ENCODE measurements at places on chromosomes 1 and 21.

DNA sequence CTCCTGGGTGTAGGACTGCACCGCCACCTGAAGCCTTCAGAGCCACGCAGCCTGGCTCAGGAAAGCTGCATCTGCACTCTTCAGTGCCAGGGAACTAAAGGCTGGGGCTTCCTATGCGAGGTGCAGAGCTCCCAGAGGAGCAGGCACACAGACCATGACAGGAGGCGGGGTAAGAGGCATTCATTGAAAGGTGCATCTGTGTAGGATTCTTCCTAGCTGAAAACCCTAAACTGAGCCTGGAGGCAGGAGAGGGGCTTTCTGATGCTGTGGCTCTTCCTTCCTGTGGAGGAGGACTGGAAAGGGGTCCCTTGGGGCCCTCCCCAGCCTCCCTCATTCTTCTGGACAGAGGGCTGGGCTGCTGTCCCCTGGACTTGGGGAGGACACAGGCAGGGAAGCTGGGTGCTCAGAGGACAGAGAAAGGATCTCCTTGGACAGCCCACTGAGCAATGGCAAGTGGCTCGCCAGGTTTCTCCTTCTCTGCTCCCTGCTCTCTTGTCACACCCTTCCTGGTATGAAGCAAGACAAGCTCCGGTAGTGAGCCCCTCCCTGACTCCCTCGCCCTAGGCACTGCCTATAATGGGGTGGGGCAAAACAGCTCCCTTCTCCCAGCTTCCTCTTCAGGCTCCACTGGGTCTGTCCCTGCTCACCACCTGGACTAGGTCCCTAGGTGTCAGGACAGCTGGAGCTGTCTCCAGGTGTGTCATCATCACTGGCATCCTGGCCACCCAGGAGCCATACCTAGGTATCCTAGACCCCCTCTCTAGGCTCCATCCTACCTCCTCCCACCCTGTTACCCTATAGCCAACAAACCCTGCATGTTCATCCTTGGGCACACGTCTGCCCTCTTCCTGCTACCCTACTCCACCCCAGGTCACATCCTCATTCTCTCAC, 20.0 kb downstream of the S100A6 start:
- no peak for DNase-seq

GRCh38 chr21:42711667-42712066, 58.2 kb downstream of the PDE9A start:
- no peak for DNase-seq

DNA sequence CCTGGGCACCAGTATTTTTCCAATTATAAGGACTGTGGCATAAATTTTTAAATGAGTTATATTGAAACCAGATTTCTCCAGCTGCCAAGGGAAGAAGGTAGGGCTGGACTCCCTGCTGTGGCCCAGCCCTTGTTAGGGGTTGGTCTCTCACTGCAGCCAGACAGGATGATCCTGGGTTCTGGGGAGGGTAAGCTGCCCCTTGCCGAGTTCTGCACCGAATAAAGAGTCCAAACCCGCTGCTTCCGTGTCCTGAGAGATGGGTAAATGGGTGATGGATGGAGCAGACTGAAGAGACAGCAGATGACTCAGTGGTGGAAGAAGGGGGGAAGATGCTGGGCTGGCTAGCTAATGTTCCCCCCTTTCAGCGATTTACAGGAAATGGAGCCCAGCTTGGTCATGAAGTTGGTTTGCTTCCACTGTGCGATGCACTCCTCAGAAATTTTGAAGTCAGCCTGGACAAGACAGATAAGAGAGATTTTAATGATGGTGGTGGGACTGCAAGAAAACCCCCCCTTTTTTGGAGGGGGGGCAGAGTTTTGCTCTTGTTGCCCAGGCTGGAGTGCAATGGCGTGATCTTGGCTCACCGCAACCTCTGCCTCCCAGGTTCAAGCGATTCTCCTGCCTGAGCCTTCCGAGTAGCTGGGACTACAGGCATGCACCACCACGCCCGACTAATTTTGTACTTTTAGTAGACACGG, 41.4 kb downstream of the YARS1 start:
- DNase-seq, result no peak

GRCh38 chr1:172699111-172699510, 40.2 kb downstream of the FASLG start:
- DNase-seq, result peak; percentile 81

DNA sequence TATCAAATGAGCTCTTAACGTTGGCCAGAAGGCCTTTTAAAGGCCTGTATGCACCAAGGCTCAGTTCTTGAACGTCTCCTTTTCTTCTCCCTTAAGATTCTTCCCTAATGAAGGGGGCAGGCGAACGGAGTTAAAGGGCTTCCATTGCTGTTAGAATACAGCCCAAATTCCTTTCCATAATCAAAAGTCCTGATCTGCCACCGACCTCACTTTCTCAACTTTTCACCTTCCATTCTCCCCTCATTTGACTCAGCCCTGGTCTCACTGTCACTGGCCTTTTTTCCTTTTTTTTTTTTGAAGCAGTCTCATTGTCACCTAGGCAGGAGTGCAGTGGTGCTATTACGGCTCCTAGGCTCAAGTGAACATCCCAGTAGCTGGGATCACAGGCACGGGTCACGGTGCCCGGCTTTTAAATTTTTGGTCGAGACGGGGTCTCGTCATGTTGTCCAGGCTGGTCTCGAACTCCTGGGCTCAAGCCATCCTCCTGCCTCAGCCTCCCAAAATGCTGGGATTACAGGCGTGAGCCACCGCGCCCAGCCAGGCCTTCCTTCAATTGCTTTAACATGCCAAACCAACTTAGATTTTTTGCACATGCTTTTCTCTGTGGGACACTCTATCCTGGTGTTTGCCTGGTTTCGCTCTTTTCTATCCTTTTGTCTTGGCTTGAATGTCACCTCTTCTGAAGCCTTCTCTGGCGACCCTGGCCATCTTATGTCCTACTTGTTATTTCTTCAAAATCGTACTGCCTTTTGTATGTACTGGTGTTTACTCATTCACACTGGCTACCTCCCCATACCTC, 612 bp upstream of the CMPK1 start:
- no peak for DNase-seq

DNA sequence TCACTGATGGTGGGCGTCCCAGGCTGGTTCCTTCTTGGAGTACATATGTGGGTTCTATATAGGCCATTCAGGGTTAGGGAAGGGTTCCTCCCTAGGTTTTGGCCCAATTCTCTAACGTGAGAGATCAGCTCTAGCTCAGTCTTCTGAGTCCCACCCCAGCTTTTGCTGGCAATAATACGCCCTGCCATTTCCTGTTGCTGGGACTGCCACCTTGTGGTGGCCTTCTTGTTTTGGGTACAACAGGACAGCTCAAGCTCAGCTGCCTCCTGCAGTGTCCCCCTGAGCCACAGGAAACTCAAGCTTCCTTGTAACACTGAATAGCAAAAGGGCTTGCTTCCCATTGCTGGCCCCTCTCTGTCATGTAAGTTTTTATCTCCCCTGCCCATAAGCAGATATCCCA, 77.8 kb downstream of the BACH1 start:
- peak; percentile 69 for DNase-seq

GRCh38 chr1:183021405-183022201, 1.6 kb upstream of the LAMC1 start:
- no peak for DNase-seq

GRCh38 chr1:220045356-220046051, 801 bp downstream of the EPRS1 start:
- peak; percentile 19 for DNase-seq

- DNase-seq, result no peak
Observed at GRCh38 chr1:225697428-225697827, 44.5 kb upstream of the ENAH start.

- DNase-seq, result no peak
Observed at GRCh38 chr1:89100412-89100811, 25.5 kb downstream of the GBP2 start.

DNA sequence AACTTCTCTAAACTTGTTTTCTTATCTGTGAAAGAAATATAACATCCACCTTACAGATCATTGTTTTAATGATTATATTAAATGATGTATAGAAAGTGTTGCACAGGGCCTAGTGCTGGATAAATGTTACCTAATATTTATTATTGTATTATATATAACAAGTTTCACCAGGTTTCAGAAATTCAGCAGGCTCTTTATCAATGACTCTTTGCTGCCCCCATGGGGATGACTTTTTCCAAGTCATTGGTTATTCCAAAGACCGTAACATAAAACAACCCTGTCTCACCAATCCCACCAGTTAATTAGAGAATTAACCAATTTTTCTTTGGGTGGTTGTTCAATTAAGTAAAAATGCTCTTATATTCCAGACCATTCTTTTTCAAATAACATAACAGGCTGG, 7.3 kb upstream of the DEDD start:
- peak; percentile 46 for DNase-seq

DNA sequence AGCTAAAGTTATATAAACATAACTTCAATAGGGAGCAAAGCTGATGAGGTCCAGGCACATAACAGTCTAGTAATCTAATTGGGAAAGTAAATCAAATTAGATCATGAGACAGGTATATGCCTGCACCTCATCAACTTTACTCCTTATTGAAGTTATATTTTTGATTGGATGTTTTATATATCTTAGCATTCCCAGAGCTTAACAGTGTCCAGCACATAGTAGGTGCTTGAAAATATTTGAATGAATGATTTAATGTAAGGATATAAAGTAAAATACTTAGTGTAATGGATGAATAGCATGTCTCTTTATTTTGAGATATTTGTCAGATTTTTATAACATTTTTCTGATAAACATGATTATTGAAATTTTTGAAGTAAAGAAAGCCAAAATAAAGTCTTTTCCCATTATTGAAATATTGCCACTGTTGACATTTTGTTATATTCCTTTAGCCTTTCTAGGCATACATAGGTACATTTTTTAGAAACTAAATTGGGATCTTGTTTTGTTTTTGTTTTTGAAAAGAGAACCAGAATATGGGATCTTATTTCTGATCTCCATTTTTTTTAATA, 2.8 kb downstream of the CDC7 start:
- DNase-seq, result no peak

- DNase-seq, result no peak
Observed at GRCh38 chr1:183553331-183553730, 36.9 kb downstream of the NCF2 start.

- DNase-seq, result no peak
Observed at GRCh38 chr1:40414331-40414730, 35.9 kb upstream of the ZFP69B start.

DNA sequence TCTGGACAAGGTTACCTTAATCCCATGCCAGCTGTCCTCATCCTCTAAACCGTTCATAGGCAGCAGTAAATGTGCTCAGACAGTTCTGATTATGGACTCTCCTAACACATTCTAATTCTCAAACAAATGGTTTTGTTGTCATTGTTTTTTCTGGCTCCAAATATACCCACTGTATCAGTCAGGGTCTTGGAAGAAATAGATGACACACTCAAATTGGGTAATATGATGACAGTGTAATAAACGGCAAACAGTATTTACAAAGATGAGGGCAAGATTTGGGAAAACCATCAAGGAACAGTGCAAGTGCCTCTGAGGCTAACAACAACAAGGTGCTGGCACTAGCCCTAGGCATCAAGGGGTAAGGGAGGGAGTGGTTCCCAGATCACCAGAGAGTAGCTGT, 4.3 kb upstream of the CDC20 start:
- DNase-seq, result no peak

DNA sequence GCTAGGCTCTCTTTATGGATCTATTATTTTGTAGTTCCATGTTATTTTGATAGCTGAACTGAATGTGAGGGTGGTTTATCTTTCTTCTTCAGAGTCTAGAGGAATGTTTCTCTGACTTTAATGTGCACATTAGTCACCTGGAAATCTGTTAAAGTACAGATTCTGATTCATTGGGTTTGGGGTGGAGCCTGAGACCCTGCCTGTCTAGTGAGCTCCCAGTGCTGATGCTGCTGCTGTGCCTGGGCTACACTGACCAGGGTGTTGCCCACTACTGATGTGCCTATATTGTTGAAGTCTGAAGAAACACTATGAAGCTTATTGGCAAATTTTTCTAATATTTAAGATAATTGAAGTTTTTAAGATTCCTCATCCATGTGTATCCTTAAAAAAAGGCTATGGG, 35.9 kb downstream of the CD46 start:
- no peak for DNase-seq

- DNase-seq, result no peak
Observed at GRCh38 chr1:161096015-161096414, 2.1 kb upstream of the KLHDC9 start.

- DNase-seq, result no peak
Observed at GRCh38 chr1:32159189-32159588, 20.3 kb upstream of the TXLNA start.

All from stimulated activated CD4-positive, alpha-beta T cell treated with anti-CD3 and anti-CD28 coated beads, Interleukin-15, amount 100 ng/mL, for 24 hours (primary cell).